ENCODE measurements at places on chromosomes 2 and 18.

- no peak for DNase-seq
Observed at GRCh38 chr2:217107480-217107879, 247.6 kb upstream of the TNP1 start.

DNA sequence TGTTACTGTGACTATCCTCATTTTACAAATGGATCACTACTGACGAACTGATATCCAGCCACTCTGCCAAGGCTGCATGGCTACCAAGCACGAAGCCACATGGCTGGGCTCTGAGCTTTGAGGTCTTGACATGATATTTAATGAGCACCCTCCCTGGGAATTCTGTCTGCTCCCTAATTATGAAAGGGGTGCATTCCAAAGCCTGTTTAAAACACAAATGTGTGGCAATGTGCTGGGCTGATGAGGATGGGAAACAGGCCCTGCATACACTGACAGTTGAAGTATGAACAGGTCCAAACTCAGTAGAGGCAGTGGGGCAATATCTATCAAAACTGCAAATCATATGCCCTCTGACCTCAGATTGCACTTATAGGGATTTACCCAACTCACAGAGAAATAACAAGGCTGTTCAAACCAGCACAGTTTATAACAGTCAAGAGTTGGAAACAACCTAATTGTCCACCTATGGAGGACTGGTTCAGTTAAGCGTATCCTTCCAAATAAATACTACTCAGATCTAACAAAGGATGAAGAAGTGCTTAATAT, 20.8 kb downstream of the CDC42EP3 start:
- no peak for DNase-seq

DNA sequence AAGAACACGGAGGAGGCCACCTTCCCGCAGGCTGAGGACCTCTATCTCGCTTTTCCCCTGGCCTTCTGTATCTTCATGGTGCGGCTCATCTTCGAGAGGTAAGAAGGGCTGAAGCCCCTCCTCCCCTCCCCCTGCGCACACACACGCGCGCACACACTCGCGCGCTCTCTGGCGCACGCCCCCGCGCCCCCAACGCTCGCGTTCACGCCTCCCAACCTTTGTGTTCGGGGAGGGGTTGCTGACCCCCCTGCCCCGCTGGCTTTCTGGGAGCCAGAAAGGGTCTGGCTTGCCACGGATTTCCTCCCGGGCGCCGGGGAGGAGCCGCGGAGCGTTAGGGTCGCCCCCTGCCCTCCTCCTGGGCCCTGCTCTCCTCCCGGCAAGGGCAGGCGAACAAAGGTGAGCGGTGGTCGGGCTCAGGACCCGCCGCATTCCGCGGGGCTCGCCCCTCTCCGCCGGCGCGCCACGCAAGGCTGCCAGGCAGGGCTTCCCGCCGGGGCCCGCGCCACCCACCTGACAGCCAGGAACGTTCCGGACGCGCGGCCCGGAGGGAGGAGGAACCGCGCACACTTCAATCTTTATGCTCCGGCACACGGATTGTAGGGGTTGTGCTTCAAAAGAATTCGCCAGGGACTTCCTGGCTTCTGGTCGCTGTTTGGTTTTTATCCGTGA, 583 bp downstream of the CERS6 start:
- no peak for DNase-seq

GRCh38 chr2:100924520-100925451, 77.3 kb upstream of the RPL31 start:
- no peak for DNase-seq

- DNase-seq, result no peak
Observed at GRCh38 chr2:224892574-224893204, 149.6 kb downstream of the DOCK10 start.

DNA sequence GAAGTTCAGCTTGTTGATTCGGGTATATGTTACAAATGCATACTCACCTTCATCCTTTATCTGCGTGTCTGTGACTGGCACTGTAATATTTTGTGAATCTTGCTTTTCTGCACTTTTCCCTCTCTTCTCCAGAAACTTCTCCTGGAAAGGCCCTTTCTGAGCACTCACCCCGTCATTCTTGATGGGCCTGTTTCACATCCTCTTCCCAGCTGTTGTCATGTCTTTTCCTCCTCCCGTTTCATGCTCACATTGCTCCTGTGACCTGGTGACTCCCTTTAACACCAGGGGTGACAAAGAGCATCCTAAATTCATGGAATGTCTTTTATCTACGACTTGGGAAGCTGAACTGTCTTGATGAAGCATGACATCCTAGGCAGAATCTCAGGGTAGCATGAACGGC, 65.8 kb downstream of the CD8B2 start:
- no peak for DNase-seq

- no peak for DNase-seq
Observed at GRCh38 chr18:49628119-49628518, 66.3 kb downstream of the LIPG start.

DNA sequence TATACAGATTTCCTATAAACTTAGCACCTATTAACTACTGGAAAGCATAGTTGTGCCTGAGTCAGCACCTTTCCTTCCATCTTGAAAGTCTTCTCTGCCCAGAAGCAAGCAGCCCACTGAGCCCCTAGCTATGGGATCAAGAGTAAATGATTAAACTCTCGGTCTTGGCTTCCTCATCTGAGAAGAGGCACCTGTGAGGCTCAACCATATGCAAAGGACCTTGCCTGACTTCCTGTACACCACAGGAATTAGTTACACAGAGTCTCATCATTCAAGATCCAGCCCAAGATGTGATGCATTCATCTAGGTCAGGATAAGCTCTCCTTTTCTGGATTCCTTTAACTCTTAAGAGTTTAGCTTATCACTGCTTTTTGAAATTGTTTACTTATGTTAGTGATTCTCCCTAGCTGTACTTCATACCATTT, 96.0 kb downstream of the CDH2 start:
- no peak for DNase-seq

GRCh38 chr2:217722883-217723472, 279.8 kb downstream of the TNS1 start:
- DNase-seq, result peak; percentile 52

- no peak for DNase-seq
Observed at GRCh38 chr2:48711343-48711742, 44.2 kb downstream of the LHCGR start.

DNA sequence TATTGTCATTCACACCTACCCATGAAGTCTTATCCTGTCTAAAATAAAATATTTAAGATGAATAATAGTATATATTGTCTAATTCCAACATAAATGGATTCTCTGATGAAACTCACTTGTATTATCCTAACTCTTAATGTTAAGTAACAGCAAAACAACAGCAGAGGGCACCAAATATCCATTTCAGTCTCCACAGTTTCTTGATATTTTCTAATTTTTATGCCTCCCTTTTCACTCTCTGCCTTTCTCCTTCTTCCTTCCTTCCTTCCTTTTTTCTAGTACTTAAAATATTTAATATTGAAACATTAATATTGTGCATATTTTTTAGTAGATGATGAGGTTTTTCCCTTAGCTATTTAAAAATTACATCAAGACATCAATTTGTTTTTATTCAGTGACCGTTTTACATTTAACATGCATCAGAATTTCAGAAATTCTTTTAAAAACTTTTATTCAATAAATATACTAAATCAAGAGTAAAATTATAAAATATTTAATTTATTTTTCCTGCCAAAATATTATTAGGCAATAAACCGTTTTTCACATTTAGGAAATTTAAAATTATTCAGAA, 97.6 kb downstream of the WDR7 start:
- DNase-seq, result peak; percentile 0

DNA sequence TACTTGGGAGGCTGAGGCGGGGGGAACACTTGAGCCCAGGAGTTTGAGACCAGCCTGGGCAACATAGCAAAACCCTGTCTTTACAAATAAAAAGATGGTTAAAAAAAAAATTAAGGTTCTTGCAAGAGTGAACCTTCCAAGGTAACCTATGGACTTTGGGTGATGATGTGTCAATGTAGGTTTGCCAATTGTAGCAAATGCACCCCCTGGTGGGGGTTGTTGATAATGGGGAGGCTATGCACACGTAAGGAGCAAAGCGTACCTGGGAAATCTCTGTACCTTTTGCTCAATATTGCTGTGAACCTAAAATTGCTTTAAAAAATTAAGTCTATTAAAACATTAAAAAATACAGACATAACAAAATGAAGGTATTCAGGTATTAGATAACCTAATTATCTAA, 70.4 kb downstream of the CWC22 start:
- DNase-seq, result no peak

- DNase-seq, result no peak
Observed at GRCh38 chr2:146496248-146496647, 1348.6 kb upstream of the ACVR2A start.

DNA sequence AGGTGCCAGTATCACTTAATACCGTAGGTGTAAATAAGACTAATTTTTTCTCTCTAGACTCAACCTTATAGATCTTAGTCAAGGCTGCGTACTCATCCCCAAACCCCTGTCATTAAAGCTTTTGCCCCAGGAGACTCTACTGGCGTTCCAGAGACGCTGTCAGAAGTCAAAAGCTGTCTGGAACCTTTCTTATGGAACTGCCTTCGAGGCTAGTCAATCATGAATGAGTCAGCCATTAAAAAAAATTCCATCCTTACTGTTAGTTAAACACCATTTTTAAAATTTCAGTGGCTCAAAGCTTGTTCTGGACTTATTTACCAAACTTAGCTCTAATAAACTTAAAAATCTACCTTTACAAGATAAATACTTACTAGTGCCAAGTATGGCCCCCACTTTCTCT, 52.1 kb downstream of the SPRED2 start:
- DNase-seq, result no peak

DNA sequence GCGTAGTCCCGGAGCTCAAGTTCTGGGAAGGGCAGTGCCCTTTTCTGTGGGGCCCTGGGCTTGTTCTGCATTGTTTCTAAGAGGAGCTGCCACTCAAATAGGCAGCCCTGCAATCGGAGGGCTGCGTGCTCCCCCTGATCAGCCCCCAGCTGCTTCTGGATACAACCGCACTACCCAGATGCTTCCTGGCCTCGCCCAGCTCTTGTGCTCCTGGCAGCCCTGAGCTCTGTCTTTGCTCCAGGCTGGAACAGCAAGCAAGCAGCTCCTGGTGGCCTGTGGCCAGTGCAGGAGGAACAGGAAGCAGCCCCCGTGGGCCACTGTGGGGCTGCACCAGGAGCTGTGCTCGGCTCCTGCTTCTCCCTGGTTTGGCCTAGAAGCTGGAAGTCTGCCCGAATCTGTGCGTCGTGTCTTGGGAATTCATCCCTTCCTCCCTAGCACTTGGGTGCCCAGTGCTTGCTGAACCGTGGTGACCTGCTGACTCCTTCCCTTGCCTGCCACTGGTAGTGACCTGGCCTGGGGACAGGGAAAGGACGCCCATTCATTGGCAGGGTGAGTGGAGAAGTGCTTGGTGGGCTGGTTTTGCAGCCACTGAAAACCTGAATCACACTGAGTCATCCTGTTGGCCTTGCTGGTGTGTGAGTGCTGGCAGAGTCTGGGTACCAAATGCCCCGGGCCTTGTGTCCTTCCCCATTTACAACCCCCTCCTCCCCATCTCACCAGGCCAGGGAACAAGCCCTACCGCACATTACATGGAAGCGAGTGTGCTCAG, 27.3 kb upstream of the NTSR2 start:
- no peak for DNase-seq

DNA sequence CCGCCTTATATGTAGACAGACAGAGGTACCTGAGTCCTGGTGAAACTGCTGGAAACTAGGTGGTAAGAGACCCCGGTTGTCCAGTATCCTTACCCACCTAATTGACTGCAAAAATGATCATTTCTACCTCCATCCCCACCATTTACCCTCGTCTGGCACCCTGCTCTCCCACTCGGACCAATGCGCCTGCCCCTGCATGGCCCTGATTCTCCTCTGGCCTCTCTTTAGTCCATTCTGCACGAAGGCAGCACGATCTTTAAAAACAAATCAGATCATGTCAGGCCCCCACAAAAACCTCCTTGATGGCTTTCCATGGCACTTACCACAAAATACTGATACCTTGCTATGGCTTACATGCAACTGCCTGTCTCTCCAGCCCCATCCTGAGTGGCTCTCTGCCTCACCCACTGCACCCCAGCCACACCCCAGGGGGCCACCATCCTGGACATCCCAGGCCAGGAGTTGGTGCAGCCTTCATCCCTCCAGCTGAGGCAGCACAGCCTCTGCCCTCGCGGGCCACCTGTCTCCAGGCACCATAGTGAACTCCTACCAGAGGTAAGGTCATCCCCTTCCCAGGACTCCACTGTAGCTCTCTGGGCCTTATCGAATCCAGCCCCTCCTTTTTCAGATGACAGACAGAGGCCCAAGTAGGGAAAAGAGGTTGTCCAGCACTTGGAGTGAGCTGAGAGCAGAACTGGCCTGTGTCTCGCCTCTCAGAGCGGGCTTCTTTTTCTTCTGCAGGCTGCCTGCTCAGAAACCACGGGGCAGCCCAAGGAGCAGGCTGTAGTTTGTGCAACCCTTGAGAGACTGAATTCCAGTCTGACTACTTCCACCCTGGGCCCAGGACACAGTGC, 12.3 kb upstream of the CIB4 start:
- no peak for DNase-seq

DNA sequence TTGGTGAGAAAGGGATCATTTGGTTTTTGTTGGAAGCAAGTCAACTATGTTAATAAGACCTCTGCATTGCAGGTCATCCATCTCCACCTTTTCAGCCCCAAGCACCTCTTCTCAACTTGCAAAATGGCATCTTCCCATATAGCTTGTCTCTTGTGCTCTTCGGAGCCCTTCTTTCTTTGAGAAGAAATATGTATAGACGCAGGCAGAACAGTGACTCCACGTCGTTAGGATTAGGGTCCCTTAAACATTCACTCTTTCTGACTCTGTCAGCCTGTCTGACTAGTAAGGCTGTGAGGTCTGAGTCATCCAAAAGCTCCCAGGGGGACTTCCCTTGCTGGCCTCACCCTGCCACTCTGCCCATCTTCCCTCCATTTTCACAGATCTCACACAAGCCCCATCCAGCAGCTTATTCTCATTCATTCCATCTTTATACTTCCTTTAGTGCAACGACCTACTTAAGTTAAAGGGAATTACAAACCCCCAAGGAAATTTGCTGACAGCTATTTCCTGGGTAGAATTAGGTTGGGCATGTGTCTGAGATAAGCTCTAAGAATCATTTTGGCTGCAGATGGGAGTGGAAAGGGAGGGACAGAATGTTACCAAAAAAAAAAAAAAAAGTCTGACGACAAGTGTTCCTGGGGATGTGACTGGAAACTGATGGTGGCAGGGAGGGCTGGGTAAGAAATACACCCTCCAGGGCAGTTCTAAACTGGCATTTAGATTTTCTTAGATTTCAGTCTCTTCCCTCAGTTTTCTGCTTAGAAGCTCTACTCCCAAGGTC, 37.7 kb upstream of the MEX3C start:
- no peak for DNase-seq

DNA sequence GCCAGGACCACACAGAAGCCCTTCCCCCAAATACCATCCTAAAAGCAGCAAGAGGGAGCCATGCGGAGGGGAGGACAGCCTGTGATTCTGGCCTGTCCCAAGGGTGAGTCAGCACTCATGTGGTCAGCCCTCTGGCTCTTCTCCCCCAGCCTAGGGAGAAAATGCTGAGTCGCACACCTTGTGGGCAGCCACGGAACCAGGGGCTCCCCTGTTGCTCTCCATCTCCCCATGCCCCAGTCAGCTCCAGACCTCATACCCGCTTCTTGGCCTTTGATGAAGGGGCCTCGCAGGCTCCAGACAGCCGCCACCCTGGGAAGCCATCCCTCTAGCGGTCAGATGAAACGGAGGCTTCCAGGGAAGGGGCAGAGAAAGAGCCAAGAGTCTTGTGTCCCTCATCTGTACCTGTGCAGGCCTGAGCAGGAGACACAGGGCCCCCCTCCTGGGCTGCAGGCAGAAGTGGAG, 181.3 kb upstream of the SIX2 start:
- DNase-seq, result no peak

GRCh38 chr2:66186537-66186936, 248.4 kb upstream of the MEIS1 start:
- no peak for DNase-seq

Measured in AG04449 (cell line).